ENCODE measurements at places on chromosomes 6 and 20.

GRCh38 chr6:133707456-133707855 lies 181.5 kb upstream of the TCF21 start:
- DNase-seq, result peak; percentile 73

DNA sequence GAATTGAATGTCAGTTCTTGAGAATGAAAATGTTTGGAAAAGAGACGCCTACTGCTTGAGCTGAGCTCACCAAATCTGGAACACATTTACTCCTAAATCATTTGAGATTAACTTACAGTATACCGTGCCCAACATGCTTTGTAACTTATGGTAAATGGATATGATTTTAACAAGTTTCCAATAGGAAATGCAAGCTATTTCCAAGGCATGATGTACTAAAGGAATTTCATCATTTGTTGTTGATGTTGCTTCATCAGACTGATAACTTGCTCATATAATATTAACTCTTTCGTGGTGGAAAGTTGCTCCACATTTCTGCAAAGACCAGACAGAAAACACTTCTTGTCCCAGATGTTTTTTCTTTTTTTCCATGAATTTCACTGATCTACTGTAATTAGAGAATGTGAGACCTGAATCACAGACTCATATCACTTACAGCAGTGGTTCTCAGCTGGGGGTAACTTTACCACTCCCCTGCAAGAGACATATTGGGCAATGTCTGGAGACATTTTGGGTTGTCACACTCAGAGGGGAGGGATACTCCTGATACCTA lies 116.6 kb upstream of the TRAF3IP2 start:
- no peak for DNase-seq

GRCh38 chr6:134074151-134075055 lies 22.0 kb upstream of the SLC2A12 start:
- no peak for DNase-seq

- peak; percentile 71 for DNase-seq
These were observed 69.8 kb upstream of the TINAG start for GRCh38 chr6:54238396-54238795.

DNA sequence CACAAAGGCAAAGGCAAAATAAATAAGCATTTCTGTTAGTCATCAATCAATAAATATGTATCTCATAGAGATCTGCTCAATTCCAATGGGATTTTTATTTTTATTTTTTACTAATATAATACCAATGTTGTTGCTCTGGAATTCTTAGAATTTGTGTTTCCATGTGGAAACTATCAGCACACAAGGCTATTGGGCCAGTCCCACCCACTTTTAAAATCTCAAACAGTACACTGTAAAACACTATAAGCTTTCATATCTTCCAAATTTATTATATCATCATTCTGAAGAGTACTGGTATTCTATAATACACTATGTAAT lies 563.8 kb upstream of the MARCKS start:
- no peak for DNase-seq

DNA sequence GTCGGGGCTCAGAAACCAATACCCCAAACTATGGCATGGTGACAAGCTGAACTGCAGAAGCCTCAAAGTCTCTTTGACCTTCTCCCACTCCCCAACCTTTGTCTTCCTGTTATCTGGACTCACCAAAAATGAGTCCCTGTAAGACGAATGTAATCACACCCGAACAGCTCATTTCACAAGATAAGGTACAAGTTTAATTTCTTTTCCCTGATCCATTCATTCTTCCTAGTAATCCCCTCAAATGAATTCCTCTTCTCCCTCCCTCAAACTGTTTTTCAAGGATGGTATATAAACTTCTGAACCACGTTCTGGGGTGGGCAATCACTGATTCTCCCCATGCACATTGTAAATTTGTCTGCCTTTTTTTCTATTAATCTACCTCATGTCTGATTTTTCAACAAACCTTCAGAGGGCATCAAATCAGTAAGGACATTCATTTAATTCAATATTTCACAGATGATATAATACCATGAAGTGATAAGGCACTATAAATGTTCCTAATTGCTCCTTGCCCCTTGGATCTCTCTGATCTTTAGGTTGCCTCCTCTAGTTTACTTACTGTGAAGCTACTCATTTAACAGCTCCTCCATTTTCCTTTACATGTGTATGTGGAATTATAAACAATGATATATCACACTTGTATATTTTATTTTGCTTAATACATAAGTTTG lies 77.2 kb downstream of the OR2B2 start:
- DNase-seq, result no peak

DNA sequence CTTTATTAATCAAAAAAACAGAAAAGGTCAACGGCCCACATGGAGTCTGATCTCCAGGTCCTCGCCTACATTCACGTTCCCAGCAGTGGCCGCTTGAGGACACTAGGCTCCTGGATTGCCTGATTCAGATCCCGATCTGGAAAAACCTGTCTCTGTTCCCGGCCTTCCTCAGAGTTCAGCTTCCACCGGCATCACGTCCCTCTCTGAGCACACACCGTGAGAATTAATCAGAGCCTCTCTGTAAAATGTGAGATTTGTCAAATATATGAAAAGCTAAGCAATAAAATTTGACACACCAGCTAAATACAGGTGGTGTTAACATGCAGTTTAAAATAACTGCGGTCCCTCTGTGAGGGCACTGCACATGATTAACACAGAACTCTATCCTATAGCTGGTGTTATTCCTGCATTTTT lies 122.8 kb upstream of the COL21A1 start:
- DNase-seq, result peak; percentile 56

GRCh38 chr20:3749689-3750531 lies 17.4 kb downstream of the HSPA12B start:
- no peak for DNase-seq

DNA sequence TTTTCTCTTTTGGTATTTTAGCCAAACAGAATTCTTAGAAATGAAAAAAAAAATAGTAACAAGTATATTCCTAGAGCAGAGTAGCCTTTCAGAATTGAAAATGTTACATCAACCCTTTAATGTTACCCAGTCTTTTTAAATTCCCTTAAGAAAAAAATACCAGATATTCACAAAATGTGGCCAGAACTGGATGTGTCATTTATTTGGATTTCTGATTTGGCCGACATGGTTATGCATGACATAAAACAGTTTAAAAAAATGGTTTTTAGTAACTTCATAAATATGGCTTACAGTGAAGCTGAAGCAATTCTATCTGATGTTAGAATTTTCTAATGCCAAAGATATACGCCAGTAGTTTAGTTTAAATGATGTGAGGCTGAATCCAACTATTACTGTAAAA lies 112.0 kb downstream of the ATXN1 start:
- no peak for DNase-seq

GRCh38 chr20:47167846-47168245 lies 188.7 kb downstream of the ZMYND8 start:
- DNase-seq, result no peak

DNA sequence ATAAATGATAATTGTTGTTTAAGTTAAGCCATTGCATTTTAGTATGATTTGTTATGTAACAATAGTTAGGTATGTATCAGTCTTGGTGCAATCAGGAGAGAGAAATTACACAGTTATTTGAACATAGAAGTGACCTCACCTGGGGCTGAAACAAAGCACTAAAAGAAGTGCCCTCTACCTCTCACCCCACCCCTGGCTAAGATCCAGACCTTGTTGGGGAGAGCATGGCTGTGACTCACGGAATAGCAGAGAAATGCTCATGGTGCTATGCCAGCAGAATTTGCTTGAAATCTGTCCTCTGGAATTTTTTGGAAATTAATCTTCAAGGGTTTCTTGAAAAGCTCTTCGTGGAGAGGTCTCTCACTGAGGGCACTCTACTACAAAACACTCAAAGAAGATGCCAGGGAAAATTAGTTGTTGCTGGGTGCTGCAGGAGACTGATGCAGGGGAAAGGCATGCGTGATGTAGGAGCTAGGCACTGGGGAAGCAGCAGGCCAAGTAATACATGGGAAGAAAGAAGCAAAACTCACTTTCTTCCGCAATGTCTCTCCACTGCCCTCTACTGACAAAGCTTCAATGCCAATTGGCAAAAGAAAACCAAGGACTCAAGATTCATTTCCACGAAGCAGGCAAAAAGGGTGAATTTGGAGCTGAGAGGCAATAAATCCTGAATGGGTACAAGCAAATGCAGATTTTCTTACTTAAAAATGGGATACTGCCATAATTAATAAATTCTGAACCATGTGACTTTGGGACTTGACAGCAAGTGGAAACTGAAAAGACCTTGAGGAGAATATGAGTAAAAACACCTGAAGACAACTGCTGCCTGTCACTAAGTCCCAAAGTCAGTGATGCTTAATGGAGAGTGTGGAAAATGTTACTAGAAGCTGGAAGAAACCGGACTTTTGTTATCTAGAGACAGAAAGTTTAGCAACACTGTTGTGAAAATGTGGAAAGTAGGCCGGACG lies 136.3 kb upstream of the ZNF184 start:
- DNase-seq, result peak; percentile 51

- no peak for DNase-seq
These were observed 8.0 kb downstream of the JAG1 start for GRCh38 chr20:10665791-10666190.

DNA sequence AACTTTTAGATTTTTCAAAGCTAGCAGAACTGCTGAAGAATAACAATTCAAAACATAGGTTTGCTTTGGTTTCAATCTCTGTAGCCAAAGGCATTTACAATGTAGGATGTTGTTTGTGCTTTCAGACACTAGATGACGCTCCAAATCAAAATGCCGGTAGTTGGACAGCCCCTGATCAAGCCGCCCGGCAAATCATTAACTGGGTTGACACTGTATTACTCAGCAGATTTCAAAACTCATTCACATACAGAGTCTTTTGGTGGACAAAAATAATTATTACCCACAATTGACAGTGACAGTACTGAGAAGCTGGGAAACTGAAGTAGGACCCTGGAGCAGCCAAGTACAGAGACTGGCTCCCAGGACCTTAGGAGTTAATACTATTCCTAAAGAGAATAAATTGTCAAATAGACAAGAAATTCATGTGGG lies 21.3 kb upstream of the HFE start:
- peak; percentile 82 for DNase-seq

DNA sequence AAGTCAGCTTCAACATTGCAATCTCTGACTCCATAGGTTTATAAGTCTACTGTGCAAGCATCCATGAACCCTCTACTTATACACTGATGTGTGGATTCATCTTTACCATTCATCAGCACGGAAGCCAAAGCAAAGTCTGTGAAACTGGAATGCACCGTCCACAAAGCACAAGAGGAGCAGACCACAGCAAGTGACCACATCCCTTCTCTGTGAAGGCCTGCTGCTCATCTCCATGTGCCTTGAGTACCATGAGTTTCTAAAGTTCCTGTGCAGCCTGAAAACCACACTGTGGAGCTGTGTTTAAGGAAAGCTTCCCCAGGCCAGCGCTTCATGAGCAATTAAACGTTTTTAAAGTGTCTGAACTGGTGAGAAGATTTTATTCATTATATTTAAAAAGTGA lies 20.0 kb downstream of the GABRR1 start:
- DNase-seq, result no peak

GRCh38 chr6:90304308-90304707 lies 7.7 kb upstream of the BACH2 start:
- no peak for DNase-seq

DNA sequence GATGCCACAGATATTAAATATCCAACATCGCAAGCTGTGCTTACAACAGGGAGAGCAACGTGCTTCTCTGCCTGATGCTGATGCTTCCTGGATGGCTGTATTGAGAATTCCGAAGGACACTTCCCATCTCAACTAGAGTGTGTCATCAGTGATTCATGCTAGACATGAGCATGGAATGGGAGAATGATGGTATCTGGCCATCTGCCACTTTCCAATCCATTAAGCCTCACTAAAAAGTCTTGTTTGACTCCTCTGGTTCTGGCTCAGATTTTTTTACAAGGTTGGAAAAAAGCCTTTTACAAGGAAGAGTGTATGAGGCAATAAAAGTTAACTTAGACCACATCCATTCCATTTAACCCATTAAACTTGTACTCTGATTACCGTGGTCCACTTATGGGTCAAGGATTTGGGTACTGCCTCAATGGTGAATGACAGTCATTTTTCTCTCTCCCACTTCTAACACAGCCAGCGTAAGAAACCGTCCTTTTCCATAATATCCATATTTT lies 265.3 kb downstream of the UST start:
- DNase-seq, result peak; percentile 93

DNA sequence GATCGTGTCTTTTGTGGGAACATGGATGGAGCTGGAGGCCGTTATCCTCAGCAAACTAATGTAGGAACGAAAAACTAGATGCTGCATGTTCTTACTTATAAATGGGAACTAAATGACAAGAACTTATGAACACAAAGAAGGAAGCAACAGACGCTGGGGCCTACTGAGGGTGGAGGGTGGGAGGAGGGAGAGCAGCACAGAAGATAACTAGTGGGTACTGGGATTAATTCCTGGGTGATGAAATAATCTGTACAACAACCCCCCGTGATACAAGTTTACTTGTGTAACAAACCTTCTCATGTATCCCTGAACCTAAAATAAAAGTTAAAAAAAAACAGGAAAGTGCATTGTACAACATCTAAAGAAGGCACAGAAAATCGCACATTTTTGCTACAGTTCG lies 59.0 kb upstream of the TMEM170B start:
- no peak for DNase-seq

GRCh38 chr6:104218116-104218515 lies 641.6 kb downstream of the HACE1 start:
- no peak for DNase-seq

DNA sequence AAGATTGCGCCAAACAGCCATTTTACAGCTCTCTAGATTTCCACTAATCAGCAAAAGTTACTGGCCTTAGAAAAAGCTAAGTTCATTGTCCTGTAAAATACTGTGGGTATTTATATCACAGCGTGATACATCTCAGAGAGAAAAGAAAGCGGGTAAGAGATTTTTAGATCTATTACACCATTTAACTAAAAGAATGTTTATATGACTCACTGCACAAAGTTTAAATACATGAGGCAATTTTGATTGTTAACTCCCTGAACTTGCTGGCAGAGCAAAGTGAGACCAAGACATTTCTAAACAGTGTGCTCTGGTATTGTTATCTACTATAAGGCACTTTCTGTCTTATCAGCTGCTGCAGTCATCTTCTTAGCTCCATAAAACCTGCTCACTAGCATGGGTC lies 314.3 kb downstream of the EPHA7 start:
- DNase-seq, result no peak

DNA sequence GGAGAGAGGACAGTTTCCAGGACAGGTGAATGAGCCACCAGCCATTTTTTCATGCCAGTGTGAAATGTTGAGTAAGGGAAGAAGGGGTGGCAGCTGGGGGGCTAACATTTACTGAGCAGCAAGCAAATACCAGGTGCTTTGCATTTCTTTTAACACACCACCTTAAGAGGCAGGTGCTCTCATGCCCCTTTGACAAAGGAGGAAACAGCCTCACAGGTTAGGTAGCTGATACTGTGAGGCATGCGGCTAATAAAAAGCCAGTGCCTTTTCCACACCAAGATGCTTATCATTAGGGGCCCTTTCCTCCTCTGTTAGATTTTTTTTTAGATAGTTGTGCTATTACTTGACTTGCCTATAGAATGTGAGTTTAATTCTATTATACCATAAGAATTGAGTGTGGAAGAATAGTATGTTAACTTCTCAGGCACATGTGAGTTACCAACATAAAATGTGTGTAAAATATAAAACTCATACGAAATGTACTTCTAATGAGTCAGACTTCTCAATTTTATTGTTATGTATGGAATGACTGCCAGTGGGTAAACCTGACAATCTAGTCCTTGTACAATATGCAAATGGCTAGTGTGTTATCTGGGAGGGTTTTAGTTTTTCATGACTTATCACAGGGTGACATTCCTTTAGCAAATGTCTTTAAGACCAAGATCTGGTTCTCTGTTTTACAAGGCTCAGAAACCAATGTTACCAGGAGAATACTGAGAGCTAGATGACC lies 260.0 kb downstream of the TMEM242 start:
- no peak for DNase-seq

GRCh38 chr6:96721227-96721626 lies 116.0 kb downstream of the GPR63 start:
- DNase-seq, result no peak
